ENCODE measurements at places on chromosomes 11 and 22.

- DNase-seq, result peak; percentile 43
Measured at GRCh38 chr11:72685560-72686480, 11.6 kb upstream of the PDE2A start.

DNA sequence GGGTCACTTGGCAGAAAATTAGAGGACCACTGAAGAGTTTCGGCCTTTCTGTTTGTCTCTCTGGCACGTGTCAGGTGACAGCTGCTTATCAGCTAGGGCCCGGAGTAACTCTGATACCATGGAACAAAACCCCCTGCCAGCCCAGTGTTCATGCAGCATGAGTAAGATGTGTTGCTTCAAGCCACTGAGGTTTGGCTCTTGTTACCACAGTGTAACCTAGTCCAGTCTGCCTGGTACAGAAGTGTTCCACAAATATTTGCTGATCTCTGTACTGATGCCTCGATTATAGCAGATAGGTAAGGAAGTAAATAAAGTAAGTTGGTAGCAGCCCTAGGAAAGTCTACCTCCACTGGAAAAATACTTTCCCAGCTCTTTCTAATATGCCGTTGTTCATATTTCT is 20.5 kb upstream of the ETS1 start:
- DNase-seq, result no peak

DNA sequence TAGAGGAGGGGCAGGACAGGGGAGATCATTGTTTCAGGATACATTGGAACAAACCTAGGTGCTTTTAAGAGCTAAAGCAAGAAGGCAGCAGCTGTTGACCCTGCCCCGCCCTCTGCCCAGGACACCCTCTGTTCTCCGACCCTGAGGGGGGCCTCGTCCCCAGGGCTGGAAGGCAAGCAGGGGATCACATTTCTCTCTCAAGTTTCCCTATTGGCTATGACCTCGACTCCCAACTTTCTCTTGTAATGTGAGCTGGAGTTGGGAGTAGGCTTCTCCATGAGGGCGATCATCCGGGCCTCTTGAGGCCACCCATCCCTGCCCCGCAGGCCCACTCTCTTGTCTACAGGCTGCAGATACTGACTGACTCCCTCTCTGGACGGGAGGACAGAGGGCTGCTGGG is 37.7 kb downstream of the DSCAML1 start:
- DNase-seq, result no peak

- DNase-seq, result peak; percentile 12
Measured at GRCh38 chr11:89235976-89236375, 58.3 kb downstream of the TYR start.

DNA sequence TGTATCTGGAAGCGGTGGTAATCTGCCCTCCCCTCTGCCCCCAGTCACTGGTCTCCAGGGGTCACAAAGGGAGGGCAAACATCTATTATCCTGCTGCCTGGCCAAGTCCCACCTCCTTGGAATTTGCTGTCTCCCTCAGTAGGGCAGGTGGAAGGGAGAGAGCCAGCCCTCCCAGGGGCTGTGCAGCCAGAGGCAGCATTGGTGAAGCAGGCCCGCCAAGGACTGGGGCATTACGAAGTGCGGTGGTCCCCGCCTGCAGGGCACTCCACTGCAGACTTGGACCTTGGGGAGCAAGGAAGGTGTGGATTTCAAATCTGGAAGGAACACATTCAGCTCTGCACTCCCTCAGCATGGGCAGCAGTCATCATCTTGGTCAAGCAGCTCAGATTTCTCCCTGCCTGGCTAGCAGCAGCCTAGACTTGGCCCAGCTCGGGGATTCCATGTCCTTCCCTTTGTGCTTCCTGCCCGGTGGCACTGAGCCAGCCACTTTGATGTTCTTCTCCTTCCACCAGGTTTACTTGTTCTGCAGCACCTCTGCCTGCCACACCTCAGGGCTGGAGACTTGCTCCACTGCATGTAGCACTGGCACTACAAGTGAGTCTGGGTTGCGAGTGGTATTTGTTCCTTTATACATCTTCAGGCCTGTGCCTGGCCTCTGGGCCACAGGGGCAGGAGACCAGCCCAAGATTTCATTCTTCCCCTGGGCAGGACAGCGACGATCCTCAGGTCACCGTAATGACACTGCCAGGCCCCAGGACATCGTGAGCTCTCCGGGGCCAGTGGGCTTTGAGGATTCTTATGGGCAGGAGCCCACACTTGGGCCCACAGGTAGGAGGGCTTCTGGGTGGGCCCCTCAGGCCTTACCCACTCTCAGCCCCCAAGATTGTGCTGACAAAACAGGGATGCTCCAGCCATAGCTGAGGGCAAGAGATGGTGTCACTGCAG is 7.4 kb downstream of the ZP1 start:
- DNase-seq, result no peak

- no peak for DNase-seq
Measured at GRCh38 chr11:105548359-105548758, 61.5 kb upstream of the GRIA4 start.

- DNase-seq, result no peak
Measured at GRCh38 chr11:6941970-6942369, 15.7 kb downstream of the ZNF215 start.

GRCh38 chr11:101126551-101127196 is 2.9 kb downstream of the PGR start:
- peak; percentile 1 for DNase-seq

DNA sequence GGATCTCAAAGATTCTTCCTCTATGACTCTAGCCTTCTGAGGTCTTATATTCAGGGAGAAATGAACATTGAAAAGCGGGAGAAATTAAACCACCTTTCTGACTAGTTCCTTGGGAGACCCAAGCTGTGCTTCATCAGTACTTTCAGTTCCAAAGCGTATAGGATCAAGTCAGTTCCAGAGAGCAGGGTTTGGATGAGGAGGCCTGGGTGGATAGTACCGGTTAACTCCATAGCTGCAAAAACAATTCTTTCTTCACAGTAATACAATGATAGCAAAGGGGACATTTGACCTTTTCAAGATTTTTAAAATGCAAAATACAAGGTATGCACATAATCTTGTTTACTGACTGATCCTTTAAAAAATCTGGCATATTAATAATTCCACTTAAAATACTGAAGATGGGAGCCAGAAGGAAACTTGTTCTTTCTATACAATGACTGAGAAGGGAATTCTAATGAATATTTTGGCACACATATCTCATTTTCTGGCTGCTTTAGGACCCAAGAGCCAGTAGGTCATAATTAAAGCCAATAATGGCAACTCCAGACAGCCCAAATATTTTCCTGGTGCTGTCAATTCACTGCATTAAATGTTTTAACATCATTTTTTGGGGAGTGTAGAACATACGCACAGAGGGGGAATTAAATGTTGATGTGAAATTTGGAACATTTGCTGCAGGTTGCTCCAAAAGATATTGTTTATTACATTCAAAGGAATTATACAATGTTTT is 16.0 kb downstream of the ADM start:
- no peak for DNase-seq

GRCh38 chr11:100930185-100930778 is 199.3 kb downstream of the PGR start:
- DNase-seq, result peak; percentile 74

- DNase-seq, result peak; percentile 86
Measured at GRCh38 chr11:66119348-66120133, 49.5 kb downstream of the PACS1 start.

GRCh38 chr22:24905909-24906308 is 40.6 kb downstream of the LHFPL7 start:
- no peak for DNase-seq

- DNase-seq, result no peak
Measured at GRCh38 chr22:46582281-46582933, 37.8 kb upstream of the GRAMD4 start.

- DNase-seq, result no peak
Measured at GRCh38 chr11:34135439-34135838, 30.0 kb downstream of the NAT10 start.

GRCh38 chr11:64560941-64561340 is 30.1 kb upstream of the SLC22A12 start:
- DNase-seq, result no peak

DNA sequence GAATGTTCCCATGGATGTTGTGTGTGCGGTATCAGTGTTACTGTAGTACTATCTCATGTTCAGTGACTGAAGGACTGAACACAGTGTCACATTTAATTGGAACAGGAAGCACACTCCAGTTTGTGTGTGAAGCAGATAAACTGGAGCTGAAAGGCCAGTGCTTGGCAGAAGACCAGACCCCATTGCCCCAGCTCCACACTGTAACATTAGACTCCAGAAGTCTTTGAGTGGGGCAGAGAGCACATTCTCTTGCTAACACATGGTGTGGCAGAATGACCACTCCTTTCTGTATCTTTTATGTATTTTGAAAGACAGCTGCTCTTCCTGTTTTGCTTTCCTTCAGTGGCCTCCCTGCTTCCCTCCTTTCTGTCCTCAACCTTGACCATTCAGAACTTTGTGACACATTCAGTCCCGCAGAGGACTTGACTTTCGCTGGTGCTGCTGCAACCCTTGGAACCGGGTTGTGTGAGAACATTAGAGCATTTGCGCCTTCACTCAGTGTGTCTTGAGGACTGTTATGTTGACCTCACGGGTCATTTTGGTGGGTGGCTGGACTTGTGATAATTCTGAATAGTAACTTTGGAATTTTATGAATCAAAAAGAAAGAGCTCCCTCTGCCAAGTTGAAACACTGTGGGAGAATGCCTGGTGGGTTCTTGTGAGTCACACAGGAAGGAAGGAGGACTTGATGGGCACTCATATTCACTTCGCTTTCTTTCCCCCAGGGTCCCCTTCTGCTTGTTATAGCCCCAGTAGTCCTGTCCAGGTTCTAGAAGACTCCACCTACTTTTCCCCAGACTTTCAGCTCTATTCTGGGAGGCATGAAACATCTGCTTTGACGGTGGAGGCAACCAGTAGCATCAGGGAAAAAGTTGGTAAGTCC is 26.4 kb downstream of the AMOTL1 start:
- DNase-seq, result peak; percentile 97

- DNase-seq, result no peak
Measured at GRCh38 chr11:77440678-77441077, 33.2 kb downstream of the PAK1 start.

DNA sequence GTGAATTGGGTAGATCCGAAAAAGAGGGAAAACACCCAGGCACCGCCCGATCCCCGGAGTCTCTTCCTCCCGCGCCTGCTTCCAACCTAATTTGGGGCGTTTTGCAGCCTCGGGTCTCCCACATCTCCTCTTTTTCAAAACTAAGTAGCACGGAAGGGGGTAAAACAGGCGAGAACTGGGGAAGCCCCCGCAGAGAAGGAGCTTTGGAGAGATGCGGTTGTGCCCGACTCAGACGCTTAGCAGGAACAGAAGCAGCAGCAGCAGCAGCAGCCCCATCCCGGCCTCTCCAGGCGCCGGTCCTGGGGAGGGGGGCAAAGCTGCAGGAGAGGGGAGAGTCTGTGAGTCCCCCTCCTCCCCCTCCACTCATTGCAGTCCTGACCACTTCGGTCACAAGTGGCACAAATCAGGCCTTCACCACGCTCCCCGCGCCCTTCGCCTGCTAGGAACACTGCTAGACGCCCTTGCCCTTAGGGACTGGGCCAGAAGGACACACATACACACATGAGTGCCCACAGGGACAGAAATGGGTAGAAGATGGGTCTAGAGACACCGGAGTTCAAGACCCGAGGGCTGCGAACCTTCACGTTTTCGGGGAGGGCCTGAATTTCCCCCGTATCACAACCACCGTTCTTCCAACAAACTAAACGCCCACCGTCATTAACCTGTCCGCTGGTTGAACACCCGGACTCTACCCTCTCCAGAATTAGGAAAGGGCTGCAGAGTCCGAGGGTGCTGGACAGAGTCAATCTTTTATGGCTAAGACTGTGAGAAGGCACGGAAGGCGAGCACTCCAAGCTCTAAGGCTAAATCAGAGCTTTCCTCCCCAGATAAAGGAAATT is 98.3 kb upstream of the HSD17B12 start:
- no peak for DNase-seq

DNA sequence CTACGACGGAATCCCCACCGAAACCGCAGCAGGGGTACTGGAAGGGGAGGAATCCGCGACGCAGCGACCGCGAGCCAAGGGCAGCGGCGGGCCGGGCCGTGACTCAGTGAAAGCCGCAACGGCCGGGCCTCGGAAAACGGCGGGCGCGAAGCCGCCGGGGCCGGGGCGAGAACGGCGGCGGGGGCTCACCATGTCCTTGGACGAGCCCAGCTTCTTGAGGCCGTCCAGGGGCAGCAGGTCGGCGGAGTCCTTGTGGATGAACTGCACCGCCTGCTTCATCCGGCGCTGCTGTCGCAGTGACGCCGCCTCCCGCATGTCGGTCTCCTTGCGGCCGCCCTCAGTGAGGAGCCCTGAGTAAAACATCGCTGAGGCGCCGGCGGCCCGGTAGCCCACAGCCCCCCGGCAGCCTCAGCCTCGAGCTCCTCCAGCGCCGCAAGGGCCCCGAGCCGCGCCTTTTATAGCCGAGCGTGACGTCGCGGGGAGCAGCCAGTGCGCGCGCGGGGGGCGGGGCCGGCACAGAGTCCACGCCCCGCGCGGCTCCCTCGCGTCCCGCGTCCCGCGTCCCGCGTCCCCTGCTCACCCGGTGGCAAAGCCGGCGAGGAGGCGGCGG is at the start of gene NRIP3:
NRIP3 (minus strand) TSS at position 429 of the 610 bp plus-strand sequence; CDS start at position 363, 66 bp downstream.
- DNase-seq, result peak; percentile 77

DNA sequence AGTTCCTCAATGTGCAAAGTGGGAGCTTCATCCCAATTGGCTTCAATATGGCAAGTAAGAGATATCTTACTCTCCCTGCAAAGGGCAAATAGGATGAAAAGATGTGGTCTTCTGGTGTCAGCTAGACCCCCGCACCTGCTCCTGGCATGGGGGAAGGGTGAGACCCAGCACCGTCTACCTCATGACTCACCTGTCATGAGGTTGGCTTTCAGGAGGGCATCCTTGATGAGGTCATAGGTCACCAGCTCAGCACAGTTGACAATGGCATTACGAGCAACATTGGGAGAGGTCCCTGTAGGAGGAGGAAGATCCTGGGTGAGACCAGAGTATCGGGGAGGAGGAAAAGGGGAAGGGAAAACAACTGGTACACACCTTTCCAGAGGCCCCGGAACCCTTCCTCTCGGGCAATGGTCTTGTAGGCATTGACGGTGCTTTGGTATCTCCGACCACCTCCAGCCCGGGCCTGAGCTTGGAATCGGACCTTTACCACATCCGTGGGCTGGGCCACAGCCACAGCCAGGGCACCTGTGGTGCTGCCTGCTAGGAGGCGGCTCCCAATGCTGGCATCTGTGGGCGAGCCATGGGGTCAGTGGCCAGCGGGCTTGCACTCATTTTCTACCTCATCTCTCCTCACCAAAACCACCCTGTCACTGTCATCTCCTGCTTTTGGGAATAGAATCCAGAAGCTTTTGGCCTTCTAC is 6.0 kb downstream of the UCP2 start:
- DNase-seq, result no peak

DNA sequence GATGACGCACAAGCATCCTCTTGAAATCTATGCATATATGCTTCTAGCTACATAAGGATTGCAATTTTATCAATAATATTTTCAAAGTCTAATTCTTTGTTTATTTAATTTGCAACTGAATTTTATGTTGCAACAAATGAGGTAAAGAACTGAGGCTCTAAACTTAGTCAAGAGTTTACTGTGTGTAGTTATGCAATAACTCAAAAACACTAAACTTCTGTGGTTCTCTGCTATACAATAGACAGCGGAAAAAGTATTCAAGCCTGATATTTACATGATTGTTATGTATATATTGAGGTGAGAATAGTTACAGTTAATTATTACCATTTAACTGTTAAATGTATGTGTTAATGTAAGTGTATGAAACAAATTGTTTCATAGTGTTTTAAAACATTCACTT is 32.9 kb downstream of the MSANTD4 start:
- DNase-seq, result no peak

All from fibroblast of skin of right biceps (primary cell).